Large intestine (tissue), 12 donors: ENCODE measurements at places on chromosomes 1 and 21.

- H3K4me1 ChIP-seq: no peaks in the 10 kb centered on the region
- H3K27ac ChIP-seq: no peak overlapping the region
- H3K4me3 ChIP-seq: no peak overlapping the region
Observed at GRCh38 chr21:25501996-25502665, 105.2 kb downstream of the MRPL39 start.

DNA sequence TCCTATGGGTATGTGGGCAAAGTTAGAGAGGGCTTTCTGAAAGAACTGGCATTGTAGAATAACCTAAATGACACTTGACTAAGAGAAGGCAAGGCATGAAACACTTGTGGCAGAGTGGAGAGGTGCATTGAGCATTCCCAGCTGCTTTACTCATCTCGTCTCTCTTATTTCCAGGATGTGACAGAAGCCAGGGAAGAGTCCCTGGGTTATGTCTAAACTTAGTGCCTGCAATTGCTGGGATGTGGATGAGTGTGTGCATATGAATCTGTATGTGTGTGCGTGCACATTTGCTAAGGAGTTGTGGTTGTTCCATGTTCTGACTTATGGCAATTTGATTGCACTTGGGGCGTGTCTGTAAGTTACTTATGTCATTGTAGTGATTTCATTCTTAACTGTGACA, 1326.5 kb upstream of the B3GALT2 start:
- H3K27ac ChIP-seq: no peak overlapping the region
- H3K4me1 ChIP-seq: no peaks in the 10 kb centered on the region
- no peaks in the 10 kb centered on the region for H3K27me3 ChIP-seq
- H3K36me3 ChIP-seq: no peaks in the 10 kb centered on the region
- no peak overlapping the region for H3K4me3 ChIP-seq

GRCh38 chr1:228810878-228811711, 75.8 kb downstream of the RHOU start:
- H3K4me3 ChIP-seq: no peak overlapping the region
- H3K27me3 ChIP-seq: no peaks in the 10 kb centered on the region
- H3K4me1 ChIP-seq: peaks cover 51% of the 10 kb centered on the region
- H3K36me3 ChIP-seq: no peaks in the 10 kb centered on the region

DNA sequence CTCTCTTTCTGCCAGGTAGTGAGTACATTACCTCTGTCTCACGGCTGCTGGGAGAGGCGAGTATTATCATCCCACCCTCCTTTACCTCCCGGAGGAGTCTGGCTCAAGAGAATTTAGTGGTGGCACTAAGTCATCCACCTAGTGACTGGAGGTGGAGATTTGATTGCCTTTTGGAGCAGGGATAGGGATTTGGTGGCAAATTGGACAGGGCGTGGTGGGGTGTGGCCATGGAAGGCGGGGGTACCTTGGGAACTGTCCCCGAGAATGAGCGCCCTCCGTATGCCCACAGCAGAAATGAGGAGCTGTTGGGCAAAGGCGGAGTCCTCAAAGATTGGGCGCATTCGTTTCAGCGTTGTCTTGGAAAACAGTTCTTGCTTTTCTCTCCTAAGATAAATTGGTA, 32.1 kb upstream of the HMGN1 start:
- H3K36me3 ChIP-seq: no peaks in the 10 kb centered on the region
- peak overlapping the region; percentile 74 for H3K4me3 ChIP-seq
- H3K27ac ChIP-seq: peak overlapping the region; percentile 91
- no peaks in the 10 kb centered on the region for H3K27me3 ChIP-seq

GRCh38 chr1:160993544-160994193, 27.3 kb downstream of the F11R start:
- H3K4me1 ChIP-seq: no peaks in the 10 kb centered on the region
- peaks cover 16% of the 10 kb centered on the region for H3K36me3 ChIP-seq
- H3K27me3 ChIP-seq: no peaks in the 10 kb centered on the region
- DNase-seq: peak; percentile 38
- no peak overlapping the region for H3K4me3 ChIP-seq

GRCh38 chr1:224592636-224593582, 23.2 kb upstream of the CNIH3 start:
- H3K36me3 ChIP-seq: no peaks in the 10 kb centered on the region
- H3K27ac ChIP-seq: no peak overlapping the region
- H3K27me3 ChIP-seq: no peaks in the 10 kb centered on the region

GRCh38 chr21:37159053-37159776, 86.2 kb downstream of the TTC3 start:
- DNase-seq: peak; percentile 30
- no peak overlapping the region for H3K4me3 ChIP-seq
- peak overlapping the region; percentile 30 for H3K27ac ChIP-seq
- H3K27me3 ChIP-seq: no peaks in the 10 kb centered on the region
- peaks cover 61% of the 10 kb centered on the region for H3K36me3 ChIP-seq
- peaks cover 3% of the 10 kb centered on the region for H3K4me1 ChIP-seq

DNA sequence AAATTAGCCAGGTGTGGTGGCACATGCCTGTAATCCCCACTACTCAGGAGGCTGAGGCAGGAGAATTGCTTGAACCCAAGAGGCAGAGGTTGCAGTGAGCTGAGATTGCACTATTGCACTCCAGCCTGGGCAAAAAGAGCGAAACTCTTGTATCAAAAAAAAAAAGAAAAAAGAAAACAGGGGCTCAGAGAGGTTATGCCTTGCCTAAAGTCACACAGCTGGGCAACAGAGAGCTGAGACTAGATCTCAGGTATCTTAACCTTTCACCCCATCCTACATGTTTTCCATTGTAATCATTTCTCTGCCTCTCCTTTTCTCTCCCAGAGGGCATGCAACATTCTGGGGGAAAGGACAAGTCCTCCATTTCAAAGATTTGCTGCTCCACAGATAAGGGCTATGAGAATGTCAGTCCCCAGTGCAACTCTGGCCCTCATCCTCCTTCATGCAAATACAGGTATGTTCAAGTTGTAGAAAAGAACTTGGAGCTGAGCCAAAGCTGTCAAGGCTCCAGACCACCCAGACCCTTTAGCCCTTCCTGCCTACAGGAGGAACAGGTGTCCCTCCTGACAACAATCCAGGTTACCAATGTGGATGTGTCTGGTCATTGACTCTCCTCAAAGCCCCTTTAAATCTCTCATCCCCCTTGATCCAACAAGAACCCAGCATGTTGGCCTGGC, 6.9 kb downstream of the SLC9A1 start:
- H3K27me3 ChIP-seq: no peaks in the 10 kb centered on the region
- peaks cover 39% of the 10 kb centered on the region for H3K4me1 ChIP-seq
- DNase-seq: no peak
- H3K27ac ChIP-seq: no peak overlapping the region

- no peak overlapping the region for H3K4me3 ChIP-seq
- no peaks in the 10 kb centered on the region for H3K4me1 ChIP-seq
- H3K36me3 ChIP-seq: peaks cover 23% of the 10 kb centered on the region
Observed at GRCh38 chr21:46005481-46005881, 23.9 kb downstream of the COL6A1 start.

GRCh38 chr1:225652729-225653462, at the start of gene ENAH:
Gene ENAH, minus strand, starts transcription at chr1:225653123. Its CDS starts 433 bp downstream, at chr1:225652690.
- H3K27ac ChIP-seq: peak within 1 kb of the TSS; percentile 70
- no peaks in the 10 kb centered on the region for H3K4me1 ChIP-seq
- H3K36me3 ChIP-seq: no peaks in the 10 kb centered on the region
- peak; percentile 86 for DNase-seq
- H3K27me3 ChIP-seq: no peaks in the 10 kb centered on the region
